ENCODE measurements at places on chromosomes 4 and X. TPM values are rescaled to one million over a fixed set of nuclear protein-coding genes. Genes with fewer than 3 reads are reported as not detected.

HTN3 gene
- not detected for total RNA-seq

CACNA1F gene
- not detected for total RNA-seq

ZFYVE28 gene
- total RNA-seq: 3.2 TPM

LAS1L gene
- 16.4 TPM for total RNA-seq

DMP1 gene
- total RNA-seq: not detected

PRDM8 gene
- total RNA-seq: 7.3 TPM
